ENCODE measurements at places on chromosomes 12 and 14.

DNA sequence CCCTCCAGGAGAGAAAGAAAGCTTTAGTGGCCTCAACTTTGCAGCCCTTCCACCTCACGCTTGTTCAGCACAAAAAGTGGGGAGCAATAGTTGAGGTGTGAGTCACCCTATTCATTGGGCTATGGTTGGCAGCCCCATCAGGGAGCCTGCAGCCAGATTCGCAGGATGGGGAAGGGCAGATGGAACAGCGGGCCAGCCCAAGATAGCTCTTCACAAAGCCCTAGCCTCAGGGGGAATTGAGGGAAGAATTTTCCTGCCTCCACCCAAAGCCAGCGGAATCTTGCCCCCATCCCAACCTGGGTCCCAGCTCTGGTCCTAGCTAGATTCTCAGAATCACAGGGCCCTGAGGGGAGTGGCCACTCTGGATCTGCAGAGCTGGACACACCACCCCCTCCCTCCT lies 3.6 kb upstream of the KRT5 start:
- no peak for DNase-seq

DNA sequence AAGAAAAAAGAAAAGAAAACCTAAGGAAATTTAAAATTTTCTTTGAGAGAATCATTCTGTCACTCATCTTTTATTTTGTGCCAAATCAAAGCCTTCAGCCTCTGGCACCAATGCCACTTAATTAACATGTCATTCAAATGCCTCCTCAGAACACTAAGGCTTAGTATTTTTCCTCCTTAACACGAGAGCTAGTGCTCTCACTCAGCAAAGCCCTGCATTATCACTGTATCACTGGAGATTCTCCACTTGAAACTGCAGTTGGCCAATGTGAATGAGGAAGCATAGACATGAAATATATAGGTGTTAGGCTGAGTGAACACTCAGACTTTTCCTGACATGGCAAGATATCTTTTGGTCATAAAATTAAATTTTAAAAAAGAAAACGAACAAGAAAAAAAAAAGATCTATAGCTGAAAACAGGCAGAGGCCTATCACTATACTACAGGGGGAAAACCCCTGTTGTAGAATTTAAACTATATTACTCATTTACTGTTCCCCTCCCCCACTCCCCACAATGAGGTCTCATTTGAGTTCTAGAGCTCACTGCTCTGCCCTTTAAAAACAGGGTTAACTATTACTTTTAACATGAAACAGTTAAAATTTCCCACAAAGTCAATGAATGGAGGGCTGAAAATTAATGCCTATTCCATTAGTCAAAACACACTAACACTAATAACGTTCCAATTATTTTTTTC lies 5.1 kb downstream of the MBIP start:
- no peak for DNase-seq

DNA sequence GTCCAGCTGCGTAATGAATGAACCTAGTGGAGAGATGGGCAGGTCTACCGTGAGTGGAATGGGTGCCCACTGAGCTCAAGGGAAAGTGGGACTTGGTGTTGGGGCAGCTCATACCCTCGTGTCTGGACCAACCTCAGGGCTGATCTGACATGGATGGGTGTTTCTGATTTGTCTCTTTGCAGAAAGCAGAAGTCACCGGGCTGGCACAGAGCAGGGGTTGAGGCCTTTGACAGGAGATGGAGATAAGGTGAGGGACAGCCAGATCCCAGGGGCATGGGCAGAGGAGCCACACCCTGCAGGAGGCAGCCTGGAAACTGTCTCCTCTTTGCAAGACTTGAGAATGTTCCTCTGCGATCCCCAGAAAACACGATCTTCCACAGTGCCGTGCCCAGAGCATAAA lies 20.9 kb upstream of the PPP1CC start:
- no peak for DNase-seq

DNA sequence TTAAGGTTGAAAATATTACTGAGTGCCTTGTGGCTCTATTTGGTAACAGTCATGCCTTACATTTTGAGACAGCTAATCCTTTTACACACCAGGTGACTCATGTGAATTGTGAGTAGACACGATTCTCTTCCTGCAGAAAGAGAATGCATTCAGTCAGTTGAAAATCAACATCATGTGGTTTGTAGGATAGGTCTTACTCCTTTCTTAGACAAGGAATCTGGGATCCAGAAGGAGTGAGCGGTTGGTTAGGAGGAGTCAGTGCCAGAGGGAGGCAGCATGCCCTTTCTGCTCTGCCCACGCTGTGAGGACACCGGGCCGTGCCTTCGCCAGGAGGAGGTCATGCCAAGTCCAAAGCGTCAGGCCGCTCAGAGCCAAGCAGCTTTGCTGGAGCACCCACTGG lies 47.6 kb downstream of the TRAF3 start:
- DNase-seq, result peak; percentile 68

DNA sequence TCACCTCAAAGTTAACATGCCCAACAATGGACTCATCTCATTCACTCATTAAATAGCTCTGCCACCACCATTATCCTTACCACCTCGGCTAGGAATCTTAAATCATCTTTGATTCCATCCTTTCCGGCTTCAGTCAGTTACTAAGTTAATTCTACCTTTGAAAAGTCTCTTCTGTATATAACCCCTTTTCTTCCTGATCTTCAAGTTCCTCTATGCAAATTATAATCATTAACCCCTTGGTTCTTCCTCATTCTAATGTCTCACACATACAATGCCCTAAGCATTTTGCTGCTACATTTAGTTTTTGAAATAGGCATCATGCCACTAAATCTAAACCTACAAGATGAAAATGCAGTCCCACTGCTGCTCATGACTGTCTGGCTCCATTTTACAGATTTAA lies 51.6 kb downstream of the ATP2B1 start:
- no peak for DNase-seq

DNA sequence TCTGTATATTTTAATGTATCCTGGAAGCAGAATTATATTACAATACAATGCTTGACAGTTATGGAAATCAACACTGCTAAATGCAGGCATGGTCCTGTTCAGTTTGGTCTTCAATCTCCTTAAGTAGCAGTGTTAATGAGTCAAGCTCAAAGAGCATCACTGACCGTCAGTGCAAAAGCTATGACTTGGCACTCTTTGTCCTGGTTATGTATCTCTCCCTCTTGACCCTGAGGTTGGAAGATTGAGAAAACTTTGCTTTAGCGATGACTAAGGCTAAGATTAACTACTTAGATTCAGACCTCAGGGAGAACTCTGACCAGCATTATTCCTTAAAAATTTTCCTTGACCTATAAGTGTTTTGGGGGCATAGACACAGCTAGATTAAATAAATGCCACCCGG lies 10.9 kb downstream of the CLEC7A start:
- DNase-seq, result no peak

DNA sequence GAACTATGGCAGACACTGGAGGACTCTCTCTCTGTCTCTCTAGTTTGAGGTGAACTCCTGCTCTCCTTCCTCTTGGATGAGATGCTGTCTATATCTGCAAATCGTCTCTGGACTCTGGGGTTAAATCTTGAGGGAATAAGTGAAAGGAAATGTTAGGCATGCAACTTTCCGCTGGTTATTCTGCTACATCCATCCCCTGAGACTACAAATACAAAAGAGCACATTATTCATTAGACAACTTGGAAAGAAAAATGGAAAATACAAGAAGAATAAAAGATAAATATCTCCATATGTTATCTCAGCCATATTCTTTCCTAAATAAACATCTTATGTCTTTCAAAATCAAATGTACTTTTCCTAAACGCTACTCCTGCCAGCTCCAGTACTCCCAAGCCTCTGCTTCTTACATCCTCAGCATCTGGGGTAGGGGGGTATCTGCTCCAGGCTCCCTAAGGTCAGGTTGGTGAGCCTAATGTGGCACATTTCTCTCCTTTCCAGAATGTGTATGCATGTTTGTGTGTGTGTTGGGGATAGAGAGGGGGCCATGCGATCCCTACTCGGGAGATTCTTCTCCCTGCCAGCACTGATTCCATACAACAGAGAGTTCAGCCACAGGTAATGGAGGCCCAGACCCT lies 102.9 kb upstream of the FSCB start:
- DNase-seq, result no peak

GRCh38 chr12:30437044-30437443 lies 258.6 kb downstream of the IPO8 start:
- no peak for DNase-seq

- DNase-seq, result no peak
Observed at GRCh38 chr12:51056242-51056641, 8.1 kb downstream of the LETMD1 start.

GRCh38 chr12:119710374-119710964 lies 42.5 kb downstream of the PRKAB1 start:
- no peak for DNase-seq

DNA sequence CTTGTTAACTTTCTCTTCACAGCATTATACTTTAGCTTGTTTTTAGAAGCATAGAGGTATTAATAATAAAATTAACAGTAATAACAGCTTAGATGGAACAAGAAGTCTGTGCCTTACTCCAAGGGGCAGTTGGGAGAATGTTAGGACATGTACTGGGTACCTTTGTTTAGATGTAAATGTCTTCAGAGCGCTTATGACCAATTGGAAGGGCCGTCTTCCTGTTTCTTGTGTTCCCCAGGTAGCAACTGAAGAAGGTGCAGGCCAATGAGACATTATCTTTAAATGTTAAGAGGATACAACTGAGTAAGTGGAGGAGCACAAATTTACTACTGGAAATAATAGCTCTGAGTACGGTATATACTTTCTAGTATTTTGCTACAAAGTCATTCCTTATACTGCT lies 180.9 kb upstream of the SYT1 start:
- DNase-seq, result no peak

DNA sequence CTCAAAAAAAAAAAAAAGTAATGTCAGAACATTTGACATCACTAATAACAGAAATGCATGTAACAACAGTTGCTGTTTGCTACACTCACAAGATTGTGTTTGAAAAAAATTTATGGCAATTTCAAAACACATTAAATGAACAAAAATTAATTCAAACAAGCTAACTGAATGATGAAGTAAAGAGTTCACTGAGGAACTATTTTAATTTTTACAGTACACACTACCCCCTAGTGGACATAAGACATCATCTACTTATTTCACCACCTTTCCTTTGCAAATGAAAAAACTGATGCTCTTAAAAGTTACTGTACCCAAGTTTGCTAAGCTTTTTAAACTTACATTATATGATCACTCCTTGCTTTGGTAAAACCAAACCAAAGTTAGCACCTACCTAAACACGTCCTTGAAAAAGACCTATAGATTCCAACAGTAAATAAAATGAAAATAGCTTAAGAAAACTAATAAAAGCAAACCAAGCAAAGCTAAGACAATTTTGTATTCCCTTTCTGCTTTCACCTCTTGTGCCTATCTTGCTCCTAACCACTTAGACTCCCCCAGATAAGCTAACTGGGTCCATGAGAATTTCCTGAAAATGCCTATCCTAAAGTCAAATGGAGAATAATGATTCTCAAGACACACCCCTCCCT lies 22.2 kb downstream of the UBE2N start:
- DNase-seq, result no peak

DNA sequence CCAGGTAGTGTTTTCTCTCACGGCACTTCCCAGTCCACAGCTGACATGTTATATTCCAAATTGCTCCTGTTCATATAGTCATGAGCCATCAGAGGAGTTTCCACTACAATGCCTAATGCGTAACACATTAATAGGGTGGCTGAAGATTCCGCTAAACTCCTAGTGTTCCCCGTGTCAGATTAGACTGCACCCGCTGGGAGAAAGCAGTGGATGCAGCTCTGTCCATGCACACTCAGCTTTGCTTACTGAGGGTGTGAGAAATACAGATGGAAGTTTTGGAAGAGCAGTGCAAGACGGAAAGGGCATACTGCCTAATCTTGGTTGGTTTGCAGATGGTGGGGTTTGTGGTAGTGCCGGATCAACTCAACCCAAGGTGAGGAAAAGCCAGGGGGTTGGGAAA lies 5.6 kb downstream of the PPP1R3E start:
- no peak for DNase-seq

DNA sequence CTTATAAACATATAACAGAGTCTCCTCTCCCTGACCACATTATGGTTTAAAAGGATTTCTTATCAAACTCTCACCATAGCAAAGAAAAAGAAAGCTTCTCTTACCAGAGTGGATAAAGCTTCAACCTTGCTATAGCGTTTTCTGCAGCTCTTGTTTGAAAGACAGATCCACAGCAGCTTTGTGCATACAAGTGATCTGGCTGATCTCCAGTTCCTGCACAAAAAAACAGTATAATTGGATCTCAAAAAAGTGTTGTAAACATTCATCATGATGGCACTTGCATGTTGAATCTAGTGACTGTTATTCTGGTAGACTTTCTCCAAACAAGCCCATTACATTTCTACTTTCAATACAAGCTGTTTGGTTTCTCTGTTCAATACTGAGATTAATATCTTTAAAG lies 178.9 kb upstream of the MGAT4C start:
- no peak for DNase-seq

DNA sequence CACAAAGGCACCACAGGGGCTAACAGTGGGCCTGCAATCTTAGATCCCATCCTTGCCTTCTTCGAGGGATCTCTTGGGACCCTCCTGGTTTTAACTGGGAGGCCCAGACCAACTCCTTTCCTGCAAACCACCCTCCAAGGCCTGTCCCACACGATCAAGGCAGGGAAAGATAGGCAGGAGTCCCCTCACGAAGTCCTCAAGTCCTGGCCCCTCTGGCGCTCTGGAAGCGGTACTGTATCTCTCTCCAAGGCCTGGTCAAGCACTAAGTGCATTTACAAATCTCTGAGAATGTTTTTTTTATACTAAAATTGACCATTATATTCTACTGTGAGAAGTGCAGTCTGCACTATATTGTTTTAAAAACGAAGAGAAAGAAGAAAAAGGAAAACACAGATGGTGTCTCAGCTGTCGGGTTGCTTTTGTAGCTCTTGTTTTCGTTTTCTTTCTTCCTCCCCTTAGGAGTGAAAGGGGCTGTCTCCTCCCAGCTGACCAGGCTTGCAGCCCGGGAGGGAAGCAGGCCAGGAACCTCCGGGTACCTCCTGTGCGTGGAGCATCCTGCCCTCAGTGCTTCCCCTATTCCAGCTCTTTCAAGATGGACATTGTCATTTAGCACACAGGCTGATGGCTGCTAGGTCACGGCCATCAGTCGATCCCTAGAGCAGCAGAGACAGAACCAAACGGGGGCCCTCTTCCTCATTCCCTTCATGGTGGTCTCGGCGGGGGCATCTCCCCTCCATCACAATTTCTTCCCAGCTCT lies 56.7 kb downstream of the FAM222A start:
- no peak for DNase-seq

GRCh38 chr12:104586351-104586919 lies 129.7 kb downstream of the CHST11 start:
- no peak for DNase-seq

DNA sequence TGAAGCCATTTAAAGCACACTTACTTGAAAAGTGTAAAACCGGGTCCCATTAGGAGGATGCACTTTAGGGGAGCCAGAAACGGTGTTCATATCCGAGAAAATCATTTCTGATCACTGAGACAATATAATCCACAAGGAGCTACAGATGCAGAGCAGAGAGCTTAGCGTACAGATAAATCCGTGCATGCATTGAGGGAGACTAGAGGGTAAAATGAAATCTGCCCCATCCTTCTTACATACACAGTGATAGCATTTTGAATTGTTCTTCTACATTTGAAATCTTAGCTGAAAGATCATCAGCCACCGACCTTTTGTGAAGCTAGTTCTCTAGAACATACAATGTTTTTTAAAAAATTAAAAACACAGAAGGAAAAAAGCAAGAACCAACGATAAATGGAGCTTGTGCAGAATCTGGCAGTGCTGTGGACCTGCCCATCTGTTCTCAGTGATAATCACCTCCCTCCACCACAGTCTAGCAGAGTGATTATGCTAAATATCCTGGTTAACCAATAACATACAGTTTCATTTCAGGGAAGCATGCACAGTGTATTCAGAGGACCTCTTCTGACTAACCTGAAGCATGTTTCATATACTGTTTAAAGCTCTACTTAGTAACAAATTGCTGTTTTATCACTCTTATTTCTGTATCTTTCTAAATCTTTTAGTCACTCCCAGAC lies 161.1 kb downstream of the PPFIA2 start:
- no peak for DNase-seq
